ENCODE measurements at places on chromosomes 1 and 21.

- DNase-seq, result no peak
Observed at GRCh38 chr1:116374353-116375147, 1.5 kb downstream of the ATP1A1 start.

- DNase-seq, result no peak
Observed at GRCh38 chr1:34926894-34927293, 2.6 kb downstream of the DLGAP3 start.

DNA sequence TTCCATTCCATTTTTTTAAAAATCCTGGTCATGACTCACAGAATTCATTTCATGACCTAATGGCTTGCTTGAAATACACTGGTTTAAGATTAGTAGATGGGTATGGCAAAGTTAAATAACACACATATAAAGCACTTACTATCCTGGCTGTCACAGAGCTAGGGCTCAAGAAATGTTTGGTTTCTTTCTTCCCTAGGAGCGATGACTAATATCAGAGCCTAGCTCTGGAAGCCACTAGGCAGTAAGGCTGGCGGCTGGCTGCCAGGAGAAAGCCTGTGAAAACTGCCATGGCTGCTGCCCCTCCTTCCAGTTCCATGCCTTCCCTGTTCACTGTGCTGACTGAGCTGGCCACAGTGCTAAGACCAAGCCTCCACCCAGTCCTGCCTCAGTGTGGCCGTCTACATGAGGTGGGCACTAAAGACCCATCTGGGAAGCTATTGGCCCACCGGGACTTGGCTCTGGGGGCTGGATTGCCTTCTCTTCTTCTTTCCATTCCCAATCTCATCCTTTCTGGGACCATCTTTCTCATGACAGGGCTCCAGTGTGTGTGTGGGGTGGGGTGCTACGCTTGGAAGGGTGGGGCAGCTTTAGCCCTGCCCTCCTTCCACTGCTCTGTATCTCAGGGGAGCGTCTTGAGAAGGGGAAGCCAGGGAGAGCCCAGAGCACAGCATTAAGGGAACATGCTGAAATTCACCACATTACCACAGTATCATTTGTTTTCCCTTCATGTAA lies 10.8 kb upstream of the ASCL5 start:
- DNase-seq, result no peak

GRCh38 chr1:28720376-28720775 lies 16.4 kb upstream of the YTHDF2 start:
- DNase-seq, result no peak

- DNase-seq, result no peak
Observed at GRCh38 chr1:103525114-103525606, 339 bp upstream of the RNPC3 start.

DNA sequence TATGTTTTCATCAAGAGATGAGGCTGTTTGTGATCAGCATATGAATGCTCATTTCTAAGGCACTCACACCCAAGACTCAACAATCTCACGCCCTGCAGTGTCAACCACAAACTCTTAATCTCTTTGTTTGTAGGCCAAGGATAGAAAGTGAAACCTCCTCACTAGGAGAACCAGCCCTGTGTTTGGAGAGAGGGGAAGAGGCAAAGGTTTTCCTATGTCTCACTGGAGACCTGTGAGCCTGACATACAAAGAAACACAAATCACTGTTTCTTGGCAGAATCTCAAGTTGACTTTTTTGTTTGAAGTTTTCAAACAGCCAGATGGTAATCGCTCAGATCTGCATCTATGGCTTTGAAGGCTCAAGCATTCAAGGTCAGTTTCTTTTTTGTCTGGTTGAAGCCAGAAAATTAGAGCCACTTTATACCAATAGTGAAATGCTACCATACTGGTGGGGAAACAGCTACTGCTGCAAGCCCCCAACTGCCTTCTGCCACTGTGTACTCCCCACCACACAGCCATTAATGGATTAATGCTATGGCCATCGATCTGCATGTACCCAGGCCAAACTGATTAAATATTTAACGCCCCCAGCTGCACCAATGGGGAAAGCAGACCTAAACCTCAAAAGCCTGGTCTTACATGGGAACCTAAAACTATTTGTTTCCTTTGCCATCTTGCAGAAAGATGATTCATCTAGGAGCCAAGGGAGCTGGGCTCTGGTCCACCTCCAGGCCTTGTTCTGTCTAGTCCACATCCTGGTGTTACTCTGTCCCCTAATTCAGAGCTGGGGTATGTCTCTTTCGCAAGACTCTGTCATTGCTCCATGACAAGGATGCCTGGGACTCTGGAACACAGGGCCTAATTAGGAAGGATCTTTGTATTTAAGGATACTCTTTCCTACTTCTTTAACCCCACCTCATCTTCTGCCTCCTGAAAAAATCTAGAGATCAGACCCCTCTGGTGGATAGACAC lies 16.3 kb downstream of the PDZK1 start:
- no peak for DNase-seq

GRCh38 chr1:66412704-66413103 lies 121.2 kb upstream of the SGIP1 start:
- no peak for DNase-seq

- DNase-seq, result no peak
Observed at GRCh38 chr21:46161633-46162592, 6.5 kb upstream of the FTCD start.

DNA sequence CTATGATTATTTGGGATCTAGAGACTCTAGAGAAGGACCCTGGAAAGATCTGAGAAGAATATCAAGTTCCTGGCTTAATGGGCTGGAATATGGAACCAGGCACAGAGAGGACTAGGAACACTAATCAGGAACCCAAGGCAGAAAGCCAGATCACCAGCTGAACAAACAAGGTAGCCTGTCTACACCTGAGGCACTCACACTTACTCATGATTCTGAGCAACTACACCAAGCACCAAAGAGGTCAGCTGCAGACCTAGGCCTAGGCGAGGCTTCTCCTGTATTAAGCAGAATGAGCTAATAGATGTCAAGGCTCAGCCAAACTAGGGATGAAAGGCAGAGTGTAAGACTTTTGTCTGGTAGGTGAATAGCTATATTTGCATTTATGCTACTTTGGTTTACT lies 368.1 kb downstream of the LTN1 start:
- no peak for DNase-seq

DNA sequence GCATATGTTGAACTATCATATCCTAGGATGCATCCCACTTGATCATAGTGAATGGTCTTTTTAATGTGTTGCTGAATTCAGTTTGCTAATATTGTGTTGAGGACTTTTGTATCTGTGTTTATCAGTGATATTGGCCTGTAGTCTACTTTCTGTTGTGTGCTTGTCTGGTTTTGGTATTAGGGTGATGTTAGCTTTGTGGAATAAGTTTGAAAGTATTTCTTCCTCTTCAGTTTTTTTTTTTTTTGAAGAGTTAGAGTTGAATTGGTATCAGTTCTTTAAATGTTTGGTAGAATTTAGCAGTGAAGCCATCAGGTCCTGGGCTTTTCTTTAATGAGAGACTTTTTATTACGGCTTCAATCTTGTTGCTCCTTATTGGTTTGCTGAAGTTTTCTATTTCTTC lies 162.3 kb downstream of the VAV3 start:
- no peak for DNase-seq

DNA sequence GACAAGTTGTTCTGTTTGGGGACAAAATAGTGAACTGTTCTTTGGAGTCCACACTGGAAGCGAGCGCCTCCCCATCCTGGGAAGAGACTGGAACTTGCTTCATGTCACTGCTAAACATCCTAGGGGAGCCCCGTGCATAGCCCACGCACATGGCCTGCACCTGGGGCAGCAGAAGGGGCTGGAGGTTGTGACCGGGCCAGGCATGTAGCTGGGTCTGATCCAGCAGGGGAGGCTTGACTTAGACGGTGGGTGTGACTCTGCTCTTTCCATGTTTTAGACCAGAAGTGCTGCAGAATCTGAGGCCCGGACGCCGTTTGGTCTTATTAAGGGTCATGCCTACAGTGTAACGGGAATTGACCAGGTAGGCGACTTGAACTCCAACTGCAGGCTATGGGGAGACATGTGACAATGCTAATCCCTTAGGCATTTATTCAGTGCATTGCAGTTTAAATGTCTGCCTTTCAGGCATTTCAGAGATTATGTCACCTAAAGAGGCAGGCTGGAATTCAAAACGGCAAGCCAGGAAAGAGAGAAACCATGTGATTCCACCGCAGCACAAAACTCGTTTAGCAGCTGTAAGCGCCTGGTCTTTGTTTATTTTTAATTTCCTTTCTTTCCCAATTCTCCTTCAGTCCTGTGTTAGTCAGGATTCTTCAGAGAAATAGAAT lies 21.8 kb downstream of the CAPN9 start:
- no peak for DNase-seq

DNA sequence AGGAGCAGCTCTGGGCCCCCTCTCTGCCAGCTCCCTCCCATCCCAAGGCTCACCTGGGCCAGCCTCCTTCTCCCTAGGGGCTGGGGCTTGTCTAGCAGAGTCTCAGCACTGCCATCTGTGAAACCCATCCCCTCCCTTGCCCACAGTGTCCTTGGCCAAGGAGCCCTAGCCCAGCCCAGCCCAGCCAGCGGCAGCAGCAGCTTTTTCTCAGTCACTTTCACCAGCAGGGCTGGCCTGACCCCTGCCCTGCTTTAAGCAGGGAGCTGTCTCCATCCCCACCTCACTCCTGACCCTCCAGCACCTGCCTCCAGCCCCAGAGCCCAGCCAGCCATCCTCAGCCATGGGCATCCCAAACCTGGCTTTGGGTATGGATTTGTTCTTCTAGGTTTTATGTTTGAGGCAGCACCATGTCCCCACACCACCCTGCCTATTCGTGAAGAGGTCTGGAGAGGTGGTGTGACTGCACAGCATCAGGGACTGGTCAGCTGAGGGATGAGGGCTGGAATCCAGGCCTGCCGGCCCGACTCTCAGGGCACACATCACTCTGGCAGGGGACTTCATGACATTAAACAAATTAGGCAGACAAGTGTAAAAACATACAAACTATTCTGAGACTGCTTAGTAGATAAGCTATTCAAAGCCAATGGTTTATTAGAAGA lies 36.1 kb upstream of the ABCG1 start:
- DNase-seq, result no peak

DNA sequence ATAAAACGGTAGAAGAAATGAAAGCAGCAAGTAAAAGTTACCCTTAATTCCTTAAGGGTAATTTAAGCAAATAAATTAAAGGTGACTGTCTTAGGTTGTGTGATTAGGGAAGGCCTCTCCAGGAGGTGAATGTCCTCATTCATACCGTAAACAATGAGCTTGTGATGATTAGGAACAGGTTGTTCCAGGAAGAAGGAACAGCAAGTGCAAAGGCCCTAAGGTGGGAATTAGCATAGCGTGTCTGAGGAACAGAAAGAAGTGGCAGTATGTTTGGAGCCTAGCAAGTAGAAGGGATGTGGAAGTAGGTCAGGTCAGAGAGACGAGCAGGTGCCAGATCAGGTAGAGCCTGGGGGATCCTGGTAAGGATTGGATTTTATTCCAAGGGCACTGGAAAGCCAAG lies 5.6 kb downstream of the AK4 start:
- DNase-seq, result no peak

- no peak for DNase-seq
Observed at GRCh38 chr1:50705041-50705440, 255.0 kb downstream of the FAF1 start.

DNA sequence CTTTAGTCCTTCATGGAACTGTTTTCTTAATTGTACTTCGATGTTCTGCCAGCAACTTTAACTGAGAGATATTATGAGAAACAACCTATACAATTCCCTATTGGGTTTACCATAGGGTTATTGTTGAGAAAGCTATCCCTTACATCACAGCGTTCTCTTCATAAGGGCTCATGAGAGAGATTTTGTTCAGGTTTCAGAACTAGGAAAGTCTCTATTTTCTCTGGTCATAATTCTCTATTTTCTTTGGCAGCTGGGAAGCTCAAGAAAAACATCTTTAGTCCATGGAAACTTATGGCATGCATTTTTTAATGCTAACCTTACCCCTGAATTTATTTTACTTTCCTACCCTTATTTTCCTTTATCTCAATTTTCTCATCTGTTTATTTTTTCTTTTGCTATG lies 38.2 kb downstream of the NMNAT2 start:
- DNase-seq, result no peak

DNA sequence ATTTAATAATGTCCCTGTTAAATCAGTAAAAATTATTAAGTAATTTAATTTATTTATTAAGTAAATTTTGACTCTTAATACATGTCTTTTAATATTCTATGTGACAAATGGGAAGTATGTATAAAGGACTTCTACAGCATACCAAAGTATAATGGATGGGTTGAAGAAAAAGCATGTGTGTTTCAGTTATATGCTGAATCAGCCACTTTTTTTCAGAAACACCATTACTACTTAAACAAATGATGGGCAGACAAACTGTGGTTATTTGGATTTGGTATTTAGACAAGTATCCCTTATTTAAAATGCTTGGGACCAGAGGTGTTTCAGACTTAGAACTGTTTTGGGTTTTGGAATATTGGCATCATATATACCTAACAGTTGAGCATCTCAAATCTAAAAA lies 176.3 kb upstream of the DMRTA2 start:
- DNase-seq, result no peak

GRCh38 chr1:86429835-86430234 lies 5.9 kb downstream of the CLCA2 start:
- no peak for DNase-seq

DNA sequence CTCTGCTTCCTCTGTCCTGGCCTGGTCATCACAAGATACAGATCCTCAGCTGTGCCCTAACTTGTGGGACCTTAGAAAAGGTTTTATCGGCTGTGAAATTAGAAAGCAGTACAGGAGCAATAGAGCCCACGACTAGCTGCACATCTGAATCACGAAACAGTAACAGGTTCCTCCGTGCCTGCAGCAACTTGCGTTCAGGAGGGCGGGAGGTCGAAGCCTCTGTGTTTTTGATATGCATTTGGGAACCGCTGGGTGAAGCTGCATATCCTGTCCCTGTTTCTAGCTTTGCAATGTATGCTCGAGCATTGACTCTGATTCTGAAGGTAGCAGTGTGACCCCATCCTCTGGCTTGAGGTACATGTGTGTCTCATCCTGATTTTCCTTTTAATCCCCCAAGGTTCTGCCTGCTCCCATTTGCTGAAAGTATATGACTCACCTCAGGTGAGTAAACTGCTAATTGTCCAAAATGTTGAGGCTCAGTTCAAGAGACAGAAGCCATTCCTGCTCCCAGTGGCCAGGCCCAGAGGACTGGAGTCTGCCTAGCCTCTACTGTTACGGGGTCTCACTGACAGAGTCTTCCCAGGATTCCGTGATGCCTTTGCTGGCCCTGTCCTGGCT lies 44.3 kb downstream of the SCCPDH start:
- no peak for DNase-seq

DNA sequence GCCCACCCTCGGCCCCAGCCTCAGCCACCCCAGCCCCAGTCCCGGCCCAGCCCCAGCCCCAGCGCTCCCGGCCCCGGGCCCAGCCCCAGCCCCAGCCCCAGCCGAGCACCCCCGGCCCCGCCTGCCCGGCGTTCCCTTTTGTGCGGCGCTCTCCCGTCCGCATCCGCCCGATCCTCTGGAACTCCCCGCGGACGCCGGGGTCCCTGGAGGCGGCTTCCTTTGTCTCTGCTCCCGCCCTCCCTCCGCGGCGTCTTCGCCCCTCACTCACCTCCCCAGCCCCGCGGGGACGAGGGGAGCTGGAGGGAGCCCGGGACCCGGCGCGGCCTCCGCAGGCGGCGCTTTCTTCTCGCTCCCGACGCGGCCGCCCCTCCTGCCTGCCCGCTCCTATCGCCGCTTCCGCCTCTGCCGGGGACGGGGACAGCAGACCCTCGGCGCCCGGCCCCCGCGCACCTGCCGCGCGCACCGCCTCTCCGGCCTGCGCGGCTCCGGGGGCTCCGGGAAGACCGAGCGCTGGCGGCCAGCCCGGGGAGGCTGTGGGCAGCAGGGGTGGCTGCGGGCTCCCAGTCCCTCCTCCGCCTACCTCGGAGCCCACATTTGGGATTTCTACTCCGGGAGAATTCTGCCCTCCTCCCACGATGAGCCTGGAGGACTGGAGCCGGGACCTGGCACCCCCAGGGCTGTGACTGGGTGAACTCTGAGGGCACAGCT lies 14.0 kb downstream of the AGRN start:
- DNase-seq, result no peak

GRCh38 chr1:3695326-3696217 lies 43.3 kb downstream of the TP73 start:
- no peak for DNase-seq

All from stimulated activated CD8-positive, alpha-beta memory T cell treated with anti-CD3 and anti-CD28 coated beads, Interleukin-4, amount 100 ng/mL, for 1 hour (primary cell).